ENCODE measurements at places on chromosomes 1 and 21.

GRCh38 chr1:75130865-75131564, 3.2 kb upstream of the LHX8 start:
- DNase-seq = no peak

- peak; percentile 53 for DNase-seq
These were observed 9.3 kb downstream of the AHCYL1 start for GRCh38 chr1:109993885-109994284.

DNA sequence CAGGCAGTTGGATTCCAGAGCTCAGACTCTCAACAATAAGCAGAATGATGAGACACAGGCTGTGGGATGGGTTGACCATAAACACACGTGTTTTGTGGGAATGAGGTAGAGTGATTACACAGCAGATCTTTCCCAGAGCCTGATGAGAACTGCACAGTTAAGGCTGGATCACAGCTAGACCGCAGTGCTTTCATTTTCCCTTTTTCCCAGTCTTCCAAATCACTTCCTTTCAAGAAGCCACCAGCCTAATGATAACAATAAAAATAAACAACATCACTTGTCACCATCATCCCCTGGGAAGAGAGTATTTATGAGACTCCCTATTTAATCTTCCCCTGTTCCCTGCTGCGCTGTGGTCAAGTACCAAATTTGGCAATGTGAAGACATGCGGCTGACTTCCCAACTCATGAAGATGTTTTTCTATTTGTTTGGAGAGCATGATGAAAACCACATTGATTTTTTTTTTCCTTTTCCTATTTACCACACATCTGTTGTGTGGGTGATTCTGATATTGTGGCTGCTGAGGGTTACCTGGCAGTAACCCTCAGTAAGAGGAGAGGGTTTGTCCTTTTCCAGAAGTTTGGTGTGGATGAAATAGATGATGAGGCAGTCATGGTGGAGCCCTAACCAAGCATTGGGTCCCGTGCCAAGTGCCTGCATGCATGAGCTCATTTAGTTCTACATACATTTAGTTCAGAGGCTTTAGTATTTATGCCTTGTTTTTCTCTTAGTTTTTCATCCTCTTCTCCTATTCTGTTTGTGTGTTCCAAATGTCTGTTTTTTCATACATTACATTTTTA, 248.9 kb upstream of the HOOK1 start:
- DNase-seq = no peak

DNA sequence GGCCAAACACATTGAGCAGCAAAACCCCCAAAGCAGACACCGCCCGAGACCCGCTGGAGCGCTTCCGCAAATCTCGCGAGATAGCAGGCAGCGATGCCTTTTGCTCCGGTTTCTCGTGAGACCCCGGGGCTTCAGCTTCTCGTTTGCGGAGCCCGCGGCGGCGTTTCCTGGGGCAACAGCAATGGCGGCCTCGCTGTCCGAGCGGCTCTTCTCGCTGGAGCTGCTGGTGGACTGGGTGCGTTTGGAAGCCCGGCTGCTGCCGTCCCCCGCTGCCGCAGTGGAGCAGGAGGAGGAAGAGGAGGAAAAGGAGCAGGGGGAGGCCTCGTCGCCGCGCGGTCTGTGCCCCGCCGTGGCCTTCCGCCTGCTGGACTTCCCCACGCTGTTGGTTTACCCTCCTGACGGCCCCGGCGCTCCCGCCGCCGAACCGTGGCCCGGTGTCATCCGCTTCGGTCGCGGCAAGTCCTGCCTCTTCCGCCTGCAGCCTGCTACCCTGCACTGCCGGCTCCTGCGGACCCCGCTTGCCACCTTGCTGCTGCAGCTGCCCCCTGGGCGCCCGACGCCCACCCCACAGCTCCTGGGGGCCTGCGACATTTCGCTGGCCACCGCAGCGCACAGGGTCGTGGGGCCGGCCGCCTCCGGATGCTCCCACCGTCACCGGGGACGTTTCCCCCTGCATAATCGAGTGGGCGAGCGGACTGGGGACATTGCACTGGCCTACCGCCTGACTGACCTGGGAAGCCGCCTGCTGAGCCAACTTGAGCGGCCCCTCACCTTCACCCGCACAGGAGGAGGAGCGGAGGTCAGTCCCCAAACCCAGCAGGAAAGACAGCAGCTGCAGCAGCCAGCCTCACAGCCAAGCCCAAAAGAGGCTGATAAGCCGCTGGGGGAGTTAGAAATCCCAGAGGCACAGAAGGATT, at the start of gene MAP10:
Gene MAP10 (plus strand): TSS at position 148 of the 917 bp plus-strand sequence. CDS start 34 bp downstream, at position 182.
- peak; percentile 90 for DNase-seq

DNA sequence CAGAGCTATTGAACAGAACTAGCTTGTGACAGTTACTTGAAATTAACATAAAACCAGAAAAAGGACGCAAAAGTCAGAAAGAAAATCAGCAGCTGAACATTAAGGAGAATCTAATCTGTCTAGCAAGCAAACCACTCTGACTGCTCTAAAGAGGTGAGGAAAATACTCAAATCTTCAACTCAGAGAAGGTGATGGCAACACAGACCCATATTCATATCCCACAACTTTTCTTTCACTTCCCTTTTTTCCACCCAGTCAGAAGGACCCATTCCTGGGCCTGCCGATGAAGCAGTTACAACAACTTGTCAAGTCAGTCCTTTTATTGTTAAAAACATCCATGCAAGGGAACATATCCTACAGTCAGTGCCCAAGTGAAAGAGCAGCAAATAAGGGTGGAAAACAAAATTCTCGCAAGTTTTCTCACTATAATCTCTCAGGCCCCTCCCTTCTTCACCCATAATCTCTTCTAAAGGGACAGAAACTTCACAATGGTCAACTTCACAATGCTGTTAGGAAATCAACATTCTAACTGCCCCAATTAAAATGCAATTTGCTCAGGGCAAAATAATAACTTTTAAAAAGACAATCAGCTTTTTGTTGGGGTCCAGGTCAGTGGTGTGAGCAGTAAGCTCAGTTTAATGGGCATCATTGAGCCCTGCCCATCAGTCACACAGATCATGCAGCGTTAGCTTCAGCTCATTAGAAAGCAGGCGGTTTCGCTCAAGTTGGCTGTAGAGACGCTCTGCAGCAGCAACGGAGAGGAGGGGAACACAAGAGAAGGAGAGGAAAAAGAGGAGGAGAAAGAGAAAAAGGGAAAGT, 3.6 kb upstream of the NUP210L start:
- DNase-seq = no peak

DNA sequence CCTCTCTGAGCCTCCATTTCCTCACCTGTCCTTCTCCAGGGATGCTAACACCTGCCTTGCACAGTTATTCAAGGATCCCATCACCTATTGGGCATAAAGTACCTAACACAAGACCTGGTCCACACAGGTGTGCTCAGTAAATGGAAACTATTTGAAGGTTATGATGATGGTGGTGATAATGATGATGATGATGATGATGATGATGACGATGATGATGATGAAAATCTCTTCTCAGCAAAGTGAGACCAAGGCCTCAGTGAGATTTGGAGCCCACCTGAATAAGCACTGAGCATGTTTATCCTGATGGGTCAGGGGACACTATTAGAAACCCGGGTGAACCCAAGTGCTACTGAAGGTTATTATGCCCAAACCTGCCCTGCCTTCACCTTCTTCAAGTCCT, 100.7 kb downstream of the DMRTA2 start:
- no peak for DNase-seq

- DNase-seq = no peak
These were observed 13.9 kb upstream of the ADAR start for GRCh38 chr1:154621875-154622274.

DNA sequence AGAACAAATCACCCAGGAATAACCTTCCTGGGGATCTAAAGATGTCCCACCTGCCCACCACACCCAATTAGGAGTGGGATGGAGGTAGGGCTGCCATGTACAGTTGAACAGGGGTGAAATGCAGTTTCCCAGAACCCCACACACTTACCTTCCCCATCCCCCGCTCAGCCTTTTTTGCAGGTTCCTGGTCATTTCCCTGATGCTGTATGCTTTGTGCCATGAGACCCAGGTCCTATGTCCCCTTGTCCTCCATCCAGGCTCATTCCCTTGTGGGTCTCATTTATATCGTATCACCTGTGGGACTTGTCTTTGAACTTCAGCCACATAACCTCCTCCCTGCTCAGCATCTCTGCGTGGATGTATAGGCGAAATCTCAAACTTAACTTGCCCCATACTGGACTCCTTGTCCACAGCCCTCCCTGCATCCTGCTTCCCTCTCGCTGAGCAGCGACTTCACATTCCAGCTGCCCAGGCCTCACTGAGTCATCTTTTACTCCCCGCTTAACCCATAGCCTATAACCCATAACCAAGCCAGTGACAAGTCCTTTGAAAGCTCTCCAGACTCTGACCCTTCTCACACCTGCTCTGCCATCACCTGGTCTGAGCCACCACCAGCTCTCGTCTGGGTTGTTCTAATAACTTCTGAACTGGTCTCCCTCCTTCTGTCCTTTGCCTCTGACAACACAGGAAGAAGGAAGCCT, 4.7 kb downstream of the LDLRAD2 start:
- DNase-seq = no peak

DNA sequence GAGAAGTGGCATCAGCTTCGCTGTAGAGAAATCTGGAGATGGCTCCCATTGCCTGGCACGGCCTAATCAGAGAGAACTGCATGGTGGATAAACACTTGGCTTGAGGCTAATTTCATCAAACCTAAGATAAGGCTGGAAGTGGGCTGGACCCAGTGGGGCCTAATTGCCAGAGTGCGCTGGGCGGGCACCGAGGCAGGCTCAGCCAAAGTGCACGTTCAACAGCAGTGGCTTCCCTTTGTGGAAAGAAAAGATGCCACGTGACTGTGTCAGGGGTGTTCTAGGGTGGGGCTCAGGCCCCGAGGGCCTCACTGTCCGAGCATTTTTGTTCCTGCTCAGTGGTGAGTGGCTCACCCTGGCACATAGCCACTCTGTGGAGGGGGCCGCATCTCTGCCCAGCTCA, 5.8 kb downstream of the PLCH2 start:
- DNase-seq = peak; percentile 97

DNA sequence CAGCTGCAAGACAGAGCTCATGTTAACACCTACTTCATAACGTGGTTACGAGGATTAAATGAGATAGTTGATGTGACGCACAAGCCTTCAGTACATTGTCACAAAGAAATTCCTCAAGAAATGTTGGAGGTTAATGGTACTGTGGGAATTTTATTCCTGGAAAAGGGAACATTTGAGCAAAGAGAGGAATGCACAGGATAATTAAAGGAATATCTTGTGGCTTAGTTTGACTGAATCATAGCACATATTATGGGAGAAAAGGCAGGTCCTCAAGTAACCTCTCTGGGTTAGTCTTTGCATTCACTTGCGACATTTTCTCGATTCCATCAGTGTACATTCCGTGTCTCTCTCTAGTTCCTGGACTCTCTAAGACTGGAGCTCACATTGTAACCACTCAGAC, 300.2 kb upstream of the DUSP10 start:
- no peak for DNase-seq

DNA sequence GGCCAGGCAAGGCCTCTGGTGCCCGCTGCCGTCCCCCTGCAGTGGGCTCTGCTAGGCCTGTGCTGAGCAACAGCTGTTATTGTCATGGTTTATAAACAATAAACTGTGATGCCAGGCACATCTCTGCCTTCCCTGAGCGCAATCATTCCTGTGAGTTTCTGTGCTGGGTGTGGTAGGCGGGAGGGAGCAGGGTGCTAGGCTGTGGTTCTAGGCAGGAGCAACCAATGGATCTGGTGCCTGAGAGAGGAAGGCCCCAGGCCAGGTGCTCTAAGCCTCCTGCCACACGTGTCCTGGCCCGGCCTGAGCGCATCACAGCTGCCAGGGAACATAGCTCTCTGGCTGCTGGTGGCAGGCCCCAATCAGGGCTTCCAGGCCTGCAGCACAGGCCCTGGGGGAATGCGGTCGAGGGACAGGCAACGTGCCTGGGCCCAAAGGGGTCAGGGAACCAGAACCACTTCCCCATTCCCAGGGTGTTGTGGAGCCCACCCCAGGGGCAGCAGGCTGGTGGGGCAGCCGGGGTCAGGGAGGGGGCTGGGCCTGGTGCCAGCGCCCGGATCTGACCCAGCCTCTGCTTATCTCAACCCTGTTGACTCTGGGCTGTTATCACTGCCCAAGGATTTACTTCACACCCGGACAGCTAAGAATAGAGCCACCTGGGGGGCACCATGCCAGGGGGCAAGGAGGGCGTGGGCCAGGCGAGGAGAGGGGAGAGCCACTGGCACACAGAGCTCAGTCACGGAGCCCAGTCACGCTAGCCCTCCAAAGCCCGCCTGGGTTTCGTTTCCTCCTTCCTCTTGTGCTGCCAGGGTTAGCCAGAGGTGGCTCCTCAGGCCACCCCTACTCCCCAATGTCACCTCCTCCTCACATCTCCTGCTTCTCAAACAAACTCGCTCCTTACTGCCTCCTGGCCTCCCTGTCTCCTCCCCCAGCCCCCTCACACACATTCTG, 11.5 kb downstream of the TRIM46 start:
- DNase-seq = peak; percentile 18

DNA sequence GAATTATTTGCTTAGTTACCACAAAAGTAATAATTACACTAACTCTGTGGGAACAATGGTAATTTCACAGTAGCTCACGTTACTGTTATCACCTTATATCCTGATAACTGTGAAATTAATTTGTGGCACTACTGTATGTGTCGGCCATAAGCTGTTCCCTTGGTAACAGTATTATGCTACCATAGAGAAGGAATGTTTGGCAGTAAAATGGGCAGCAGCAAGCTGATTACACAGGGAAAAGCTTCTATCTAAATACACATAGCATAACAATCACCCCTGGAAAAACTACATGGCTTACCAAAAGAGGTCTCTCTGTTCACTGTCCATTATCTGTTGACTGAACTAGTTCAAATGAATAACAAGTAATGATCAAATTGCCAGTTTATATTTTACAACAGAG, 124.1 kb downstream of the DPYD start:
- no peak for DNase-seq

DNA sequence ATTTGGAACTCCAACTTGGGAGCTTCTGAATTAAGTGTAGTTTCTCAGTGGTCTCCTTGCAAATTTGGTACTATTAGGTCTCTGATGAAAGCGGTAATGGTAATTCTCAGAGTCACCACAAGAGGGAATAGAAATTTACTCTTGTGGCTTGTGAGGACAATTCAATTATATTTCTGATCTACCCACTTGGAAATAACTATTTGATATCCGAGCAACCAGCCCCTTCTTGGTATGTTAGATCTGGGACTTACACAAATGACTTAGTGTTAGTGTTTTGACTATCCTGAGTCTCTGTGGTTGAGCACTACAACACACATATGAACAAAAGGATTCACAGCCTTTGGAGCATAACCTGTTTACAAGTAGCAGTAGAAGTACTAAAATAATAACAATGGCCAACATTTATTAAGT, 68.1 kb downstream of the RPS6KA1 start:
- peak; percentile 54 for DNase-seq

DNA sequence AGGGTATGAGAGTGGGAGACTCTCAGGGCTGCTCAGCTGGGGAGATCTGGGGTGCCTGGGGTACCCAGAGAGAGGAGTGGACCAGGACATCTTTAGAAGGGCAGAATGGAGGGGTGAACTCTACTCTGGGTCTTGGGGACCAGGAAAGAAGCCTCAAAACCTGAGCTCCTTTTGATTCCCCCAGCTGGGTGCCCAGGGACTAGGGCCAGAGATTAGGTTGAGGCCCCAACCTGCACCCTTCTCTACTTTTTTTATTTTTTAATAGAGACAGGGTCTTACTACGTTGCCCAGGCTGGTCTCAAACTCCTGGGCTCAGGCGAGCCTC, 1.9 kb downstream of the PDZK1IP1 start:
- DNase-seq = no peak

GRCh38 chr1:46099215-46099614, 33.2 kb downstream of the PIK3R3 start:
- no peak for DNase-seq

GRCh38 chr1:24966724-24967346, 36.8 kb upstream of the RUNX3 start:
- no peak for DNase-seq

- no peak for DNase-seq
These were observed 118.7 kb upstream of the KIF26B start for GRCh38 chr1:245036102-245036501.

GRCh38 chr1:74731399-74732052, 1.3 kb downstream of the CRYZ start:
- no peak for DNase-seq

Data from DMS79 treated with DMSO at 0.1 percent for 48 hours (cell line).